Caki2 (cell line): ENCODE measurements at places on chromosomes 7 and 10. TPM values are rescaled to one million over a fixed set of nuclear protein-coding genes. Genes with fewer than 3 reads are reported as not detected.

Gene LIPJ
- total RNA-seq = not detected in 2 replicates

Gene MLXIPL
- not detected in 2 replicates for total RNA-seq

Gene ACTR3C
- total RNA-seq = 3.7 and 23.0 TPM in 2 replicates

Gene AGBL3
- total RNA-seq = 0.81 and 1.5 TPM in 2 replicates

Gene CRPPA
- total RNA-seq = 1.2 and 2.0 TPM in 2 replicates

Gene WNT8B
- not detected in 2 replicates for total RNA-seq

Gene C10orf105
- total RNA-seq = not detected in 2 replicates

Gene GHRHR
- total RNA-seq = not detected in 2 replicates

Gene VPS37D
- total RNA-seq = 4.5 and 12.9 TPM in 2 replicates

Gene ABLIM1
- total RNA-seq = 2.2 and 2.6 TPM in 2 replicates

Gene LRRD1
- not detected in 2 replicates for total RNA-seq

Gene TRIM50
- not detected in 2 replicates for total RNA-seq

Gene FAM25A
- total RNA-seq = not detected in 2 replicates

Gene PRKAR2B
- total RNA-seq = 12.5 and 14.0 TPM in 2 replicates

Gene GDF2
- not detected in 2 replicates for total RNA-seq

Gene RBM20
- 7.2 and 7.7 TPM in 2 replicates for total RNA-seq

Gene POMZP3
- total RNA-seq = not detected in 2 replicates

Gene GNB2
- total RNA-seq = 116 and 179 TPM in 2 replicates

Gene CASD1
- total RNA-seq = 13.3 and 34.8 TPM in 2 replicates

Gene HOXA6
- total RNA-seq = 0.96 and 1.2 TPM in 2 replicates

Gene SPDYE5
- total RNA-seq = not detected in 2 replicates

Gene HGF
- not detected in 2 replicates for total RNA-seq

Gene FGFR2
- 7.4 and 13.5 TPM in 2 replicates for total RNA-seq

Gene TUBAL3
- not detected in 2 replicates for total RNA-seq

Gene IL6
- total RNA-seq = 2.0 and 6.4 TPM in 2 replicates

Gene ASAH2
- total RNA-seq = 0.47 TPM in 1 of 2 replicates, not detected in the other

Gene LRRC4
- total RNA-seq = not detected in 2 replicates

Gene SORCS3
- total RNA-seq = 0.10 TPM in 1 of 2 replicates, not detected in the other

Gene TMEM178B
- total RNA-seq = 9.5 and 15.9 TPM in 2 replicates

Gene OPN4
- 0.17 TPM in 1 of 2 replicates, not detected in the other for total RNA-seq

Gene CPEB3
- 0.09 and 0.20 TPM in 2 replicates for total RNA-seq

Gene PTPRE
- 2.8 and 16.7 TPM in 2 replicates for total RNA-seq

Gene TAS2R5
- total RNA-seq = 0.17 TPM in 1 of 2 replicates, not detected in the other

Gene PIP
- not detected in 2 replicates for total RNA-seq

Gene RET
- 0.37 TPM in 1 of 2 replicates, not detected in the other for total RNA-seq

Gene SPDYE3
- not detected in 2 replicates for total RNA-seq

Gene VCL
- 95.8 and 96.6 TPM in 2 replicates for total RNA-seq

Gene GCK
- not detected in 2 replicates for total RNA-seq

Gene OR6B1
- not detected in 2 replicates for total RNA-seq

Gene SEC31B
- total RNA-seq = 0.71 TPM in 1 of 2 replicates, not detected in the other

Gene PPP1R9A
- total RNA-seq = 8.2 and 10.8 TPM in 2 replicates
